ENCODE measurements at places on chromosomes 2 and 18.

DNA sequence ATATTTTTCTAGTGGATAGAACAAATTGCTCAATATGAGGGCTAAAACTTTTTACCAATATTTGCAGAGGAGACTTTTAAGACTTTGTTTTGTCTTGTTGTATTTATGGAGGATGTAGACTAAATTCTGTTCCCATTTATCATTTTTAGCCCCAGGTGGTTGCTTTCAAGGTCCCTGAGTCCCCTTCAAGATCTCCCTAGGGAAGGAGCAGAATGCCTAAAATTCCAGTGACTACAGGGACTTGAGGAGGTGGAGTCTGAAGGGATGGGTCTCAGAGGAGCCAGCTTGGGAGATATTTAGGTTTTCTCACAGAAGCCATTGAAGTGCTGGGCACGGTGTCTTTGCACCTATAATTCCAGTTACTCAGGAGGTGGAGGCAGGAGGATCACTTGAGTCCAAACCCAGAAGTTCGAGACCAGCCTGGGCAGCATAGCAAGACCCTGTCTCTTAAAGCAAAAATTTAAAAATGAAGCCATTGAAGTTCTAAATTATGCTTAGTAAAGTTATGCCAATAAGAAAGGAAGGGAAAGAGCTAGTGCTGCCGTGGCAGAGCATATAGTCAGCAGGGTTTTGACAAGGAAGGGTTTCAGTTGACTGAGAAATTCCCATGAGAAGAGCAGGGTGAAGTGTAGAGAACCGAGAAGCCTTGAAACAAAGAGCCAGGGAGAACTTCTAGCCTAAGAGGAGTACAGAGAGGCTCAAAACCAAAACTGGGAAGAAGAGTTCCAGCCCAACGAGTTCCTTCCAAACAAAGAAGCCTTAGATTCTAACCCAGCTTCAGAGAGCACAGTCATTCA is 43.4 kb downstream of the COMMD1 start:
- no peak for DNase-seq

GRCh38 chr2:38033646-38034045 is 42.3 kb downstream of the CYP1B1 start:
- DNase-seq, result no peak

GRCh38 chr2:200615247-200615646 is 29.4 kb downstream of the AOX1 start:
- peak; percentile 48 for DNase-seq

DNA sequence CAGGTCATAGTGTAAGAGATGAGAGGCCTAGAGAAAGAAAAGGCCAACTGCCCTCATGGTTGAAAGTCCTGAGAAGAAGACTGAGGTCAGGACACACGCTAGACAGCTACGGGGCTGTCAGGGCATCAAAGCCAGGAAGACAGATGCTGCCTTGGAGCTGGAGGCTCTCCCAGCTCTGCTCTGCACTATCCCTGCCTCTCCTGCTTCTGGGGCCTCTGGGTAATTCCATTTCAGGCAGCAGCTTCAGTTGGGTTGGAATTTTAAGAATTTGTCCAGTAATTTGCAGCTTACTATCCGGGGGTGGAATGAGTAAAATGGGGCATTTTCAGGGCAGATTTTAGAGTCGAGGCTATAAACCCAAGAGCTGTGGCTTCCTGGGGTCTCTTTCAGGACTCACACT is 76.2 kb upstream of the CTAGE1 start:
- no peak for DNase-seq

GRCh38 chr2:43414586-43415135 is 181.2 kb downstream of the THADA start:
- DNase-seq, result no peak

GRCh38 chr2:177393203-177393755 is 706 bp downstream of the AGPS start:
- DNase-seq, result no peak

GRCh38 chr2:197954328-197954727 is 149.9 kb downstream of the PLCL1 start:
- no peak for DNase-seq

DNA sequence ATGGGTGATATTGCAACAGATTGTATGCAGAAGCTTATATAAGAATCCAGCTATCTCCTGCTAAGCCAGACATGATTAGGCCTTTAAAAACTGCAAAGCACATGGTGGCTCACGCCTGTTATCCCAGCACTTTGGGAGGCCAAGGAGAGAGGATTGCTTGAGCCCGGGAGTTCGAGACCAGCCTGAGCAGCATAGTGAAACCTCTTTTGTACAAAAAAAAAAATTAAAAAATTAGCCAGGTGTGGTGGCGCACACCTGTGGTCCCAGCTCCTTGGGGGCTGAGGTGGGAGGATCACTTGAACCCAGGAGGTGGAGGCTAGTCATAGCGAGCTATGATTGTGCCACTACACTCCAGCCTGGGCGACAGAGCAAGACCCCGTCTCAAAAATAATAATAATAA is 204.6 kb downstream of the TNS1 start:
- no peak for DNase-seq

DNA sequence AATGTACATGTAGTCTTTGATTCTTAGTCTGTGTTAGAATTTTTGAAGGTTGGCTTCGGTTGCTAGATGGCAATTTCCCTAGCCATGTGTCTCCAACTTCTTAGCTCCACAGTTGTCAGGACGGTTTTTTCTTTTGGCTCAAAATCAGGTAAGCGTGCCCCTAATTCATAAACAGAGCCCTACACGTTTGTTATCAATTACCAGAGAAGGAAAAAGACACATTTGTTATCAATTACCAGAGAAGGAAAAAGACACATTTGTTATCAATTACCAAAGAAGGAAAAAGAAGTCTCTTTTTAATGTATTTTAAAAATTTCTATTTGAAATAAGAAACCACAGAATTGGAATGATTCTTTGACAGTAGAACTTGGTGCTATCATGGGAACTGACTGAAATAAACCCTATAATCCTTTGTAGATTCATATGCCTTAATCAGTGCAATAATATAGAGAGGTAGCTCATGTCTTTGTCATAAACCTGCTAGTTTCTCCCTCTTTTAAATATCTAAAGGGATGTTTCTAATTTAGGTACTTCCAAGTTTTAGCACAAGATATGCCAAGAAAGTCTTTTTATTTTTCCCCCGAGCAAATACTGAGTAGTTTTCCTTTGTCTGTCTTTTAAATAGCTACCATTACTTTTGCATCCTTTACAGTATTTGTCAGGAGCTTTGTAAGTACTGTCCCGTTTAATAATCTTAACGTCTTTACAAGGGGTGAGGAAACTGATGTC is 35.9 kb downstream of the CAMKMT start:
- DNase-seq, result no peak

DNA sequence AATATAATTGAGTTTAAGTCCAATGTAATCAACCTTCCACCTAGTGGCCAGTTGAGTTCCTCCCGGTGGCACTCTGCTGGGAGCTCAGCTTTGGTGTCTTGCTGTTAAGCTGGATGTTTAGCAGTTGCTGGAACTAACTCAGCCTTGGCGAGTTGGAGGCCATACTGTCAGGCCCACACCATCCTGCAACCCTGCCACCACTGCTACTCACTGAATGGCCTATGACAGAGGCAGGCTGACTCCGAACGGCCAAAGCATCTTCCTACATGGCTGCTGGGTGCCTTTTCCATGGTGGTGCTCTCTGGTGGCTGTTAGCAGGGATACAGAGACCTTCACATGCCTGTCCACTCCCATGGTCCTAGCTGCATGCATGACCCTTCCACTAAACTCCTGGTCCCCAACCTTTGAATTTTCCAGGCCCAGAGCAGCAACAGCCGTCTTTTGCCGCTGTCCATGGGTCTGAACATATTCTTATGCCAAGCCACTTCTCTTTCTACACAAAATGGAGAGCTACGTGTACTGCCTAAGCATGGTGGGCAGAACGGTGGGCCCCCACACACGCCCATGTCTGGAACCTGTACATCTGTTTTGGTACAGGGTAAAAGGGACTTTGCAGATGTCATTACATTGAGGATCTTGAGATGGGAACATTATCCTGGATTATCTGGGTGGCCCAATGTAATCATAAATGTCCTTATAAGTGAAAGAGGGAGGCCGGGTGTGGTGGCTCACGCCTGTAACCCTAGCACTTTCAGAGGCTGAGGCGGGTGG is 15.0 kb upstream of the TRAF3IP1 start:
- no peak for DNase-seq

DNA sequence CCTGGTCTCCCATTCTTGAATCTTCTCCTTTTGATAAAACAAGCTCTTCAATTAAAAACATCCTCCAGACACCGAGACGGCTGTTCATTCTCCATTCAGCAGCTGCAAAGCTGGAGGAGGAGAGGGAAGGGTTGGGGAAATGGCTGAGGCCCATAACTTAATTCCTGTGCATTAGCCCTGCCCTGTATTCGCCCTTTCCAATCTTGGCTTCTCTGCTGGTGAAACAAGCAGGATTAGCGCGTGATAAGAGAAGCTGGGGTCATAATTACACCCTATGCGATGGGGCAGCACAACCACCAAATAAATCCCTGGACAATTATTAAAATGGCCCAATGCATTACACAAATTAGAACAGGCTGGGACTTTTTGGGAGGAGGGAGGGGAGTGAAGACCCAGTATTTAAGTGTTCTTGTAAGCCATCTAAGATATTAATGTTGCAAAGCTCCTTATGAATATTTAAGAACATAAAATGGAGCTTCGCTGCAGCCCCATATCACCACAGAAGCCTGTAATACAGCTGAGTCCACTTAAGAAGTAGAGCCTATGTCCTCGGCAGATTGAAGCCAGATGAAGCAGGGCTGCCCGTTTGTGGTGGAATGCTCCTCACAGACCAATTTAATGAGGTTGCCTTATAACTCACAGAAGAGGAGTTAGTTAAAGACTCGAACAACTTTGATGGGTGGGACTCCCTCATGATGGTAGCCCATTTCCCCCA is 176.6 kb upstream of the SKOR2 start:
- DNase-seq, result no peak

DNA sequence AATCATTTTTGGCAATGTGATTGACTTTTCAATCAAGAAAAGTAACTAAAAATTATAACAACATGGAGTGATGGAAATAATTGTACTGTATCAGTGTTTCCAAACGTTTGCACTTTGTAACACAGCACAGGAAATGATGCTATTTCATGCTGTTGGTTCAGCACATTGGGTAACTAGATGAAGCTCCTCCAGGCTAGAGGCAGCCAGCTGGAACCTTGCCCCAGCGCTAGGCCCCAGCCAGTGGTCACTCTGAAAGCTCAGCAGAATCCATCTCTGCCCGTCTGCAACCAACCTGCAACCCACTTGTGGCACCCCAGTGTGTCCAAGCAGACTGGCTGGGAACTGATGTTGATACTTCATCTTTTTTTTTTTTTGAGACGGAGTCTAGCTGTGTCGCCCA is 15.3 kb downstream of the UNC50 start:
- no peak for DNase-seq

DNA sequence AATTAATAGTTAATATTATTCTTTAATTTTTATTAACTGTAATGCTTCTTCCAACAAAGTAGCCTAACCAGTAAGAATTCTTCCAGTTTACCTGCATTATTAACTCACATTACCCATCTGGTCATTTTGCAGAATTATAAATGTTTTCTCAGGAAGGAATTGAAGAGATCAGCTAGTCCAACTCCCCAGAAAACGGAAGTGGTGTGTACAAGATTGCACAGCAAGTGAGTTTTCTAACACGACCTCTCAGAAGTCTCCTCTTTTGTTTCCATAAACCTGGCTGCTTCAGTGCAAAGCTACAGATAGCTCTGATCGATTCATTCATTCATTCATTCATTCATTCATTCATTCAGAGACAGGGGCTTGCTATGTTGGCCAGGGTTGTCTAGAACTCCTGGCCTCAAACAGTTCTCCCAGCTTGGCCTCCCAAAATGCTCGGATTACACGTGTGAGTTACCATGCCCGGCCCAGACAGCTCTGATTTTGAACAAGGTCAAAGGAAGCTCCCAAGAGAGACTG is 128.8 kb upstream of the REV1 start:
- no peak for DNase-seq

GRCh38 chr2:30191819-30192271 is 39.5 kb upstream of the LBH start:
- no peak for DNase-seq

DNA sequence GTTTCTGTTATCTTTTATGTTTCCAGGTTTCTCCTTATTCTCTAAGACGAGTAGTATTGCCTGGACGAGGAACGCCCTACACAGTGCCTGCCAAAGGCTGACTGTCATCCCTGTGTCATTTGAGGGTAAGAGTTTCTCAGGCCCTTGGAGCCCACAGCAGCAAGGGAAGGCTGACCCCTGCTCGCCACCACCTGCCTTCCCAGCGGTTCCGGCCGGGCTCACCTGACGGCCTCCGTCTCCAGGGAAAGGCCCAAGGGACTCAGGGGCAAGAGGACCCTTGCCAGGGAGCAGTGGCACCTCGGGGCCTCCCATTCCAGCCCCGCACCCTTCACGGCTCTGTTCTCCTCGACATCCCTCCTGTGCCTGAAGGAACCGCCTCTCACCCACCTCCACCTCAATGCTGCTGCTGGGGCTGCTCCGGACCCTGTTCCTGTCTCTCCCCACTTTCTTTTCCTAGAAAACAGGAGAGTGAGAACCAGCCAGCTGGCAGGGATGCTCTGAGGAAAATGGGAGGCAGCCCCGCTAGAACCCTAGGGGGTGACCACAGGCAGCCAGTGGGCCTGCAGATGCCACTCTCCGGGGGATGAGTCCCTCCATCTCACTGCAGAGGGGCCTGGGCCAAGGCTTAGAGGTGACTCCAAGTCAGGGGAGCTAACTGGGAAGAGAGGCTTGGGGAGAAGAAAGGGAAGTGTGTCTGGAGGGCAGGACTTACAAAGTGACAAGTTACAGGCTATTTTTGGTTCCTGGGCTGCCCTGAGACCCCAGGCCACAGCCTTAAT is 1.9 kb downstream of the LIMS2 start:
- no peak for DNase-seq

GRCh38 chr2:144211826-144212225 is 308.1 kb downstream of the ZEB2 start:
- no peak for DNase-seq

- DNase-seq, result no peak
Measured at GRCh38 chr2:7530001-7530400, 612.8 kb downstream of the RNF144A start.

- DNase-seq, result no peak
Measured at GRCh38 chr18:67131498-67131897, 385.0 kb downstream of the DSEL start.

GRCh38 chr2:126719833-126720351 is 63.9 kb downstream of the GYPC start:
- DNase-seq, result no peak

GRCh38 chr2:204354442-204354856 is 190.8 kb upstream of the PARD3B start:
- DNase-seq, result no peak
